ENCODE measurements at places on chromosomes 12 and 14.

- no peak for DNase-seq
These were observed 512 bp downstream of the ACTR10 start for GRCh38 chr14:58200480-58200841.

- no peak for DNase-seq
These were observed 4.5 kb downstream of the SLC35E3 start for GRCh38 chr12:68750506-68750905.

DNA sequence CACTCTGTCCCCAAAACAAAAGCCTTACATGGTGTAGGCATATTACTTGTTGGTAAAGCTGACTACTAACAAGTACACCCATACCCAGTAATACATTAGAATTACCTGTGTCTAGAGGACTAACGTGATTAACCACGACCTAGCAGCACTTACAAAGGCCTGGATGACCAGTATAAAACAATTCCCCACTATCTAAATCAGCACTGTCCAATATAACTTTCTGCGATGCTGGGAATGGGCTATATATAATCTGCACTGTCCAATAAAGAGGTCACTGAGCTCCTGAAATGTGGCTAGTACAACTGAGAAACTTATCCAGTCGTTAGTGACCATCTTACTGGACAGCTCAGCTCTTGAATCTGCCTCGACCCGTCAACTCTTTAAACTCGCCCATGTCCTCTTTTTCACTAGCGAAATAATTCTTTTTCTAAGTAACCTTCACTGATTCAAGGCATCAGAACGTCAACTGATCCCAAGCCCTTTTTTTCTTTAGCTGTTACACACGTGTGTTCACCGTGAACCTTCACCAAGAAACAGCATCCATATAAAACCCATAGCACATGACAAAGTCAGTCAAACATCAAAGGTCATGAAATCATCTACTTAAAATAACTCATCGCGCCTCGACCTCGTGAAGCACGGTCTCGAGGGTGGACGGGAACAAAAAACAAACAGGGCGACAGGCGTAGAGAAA, 905 bp upstream of the CIPC start:
- no peak for DNase-seq

GRCh38 chr14:73764406-73765280, 50.5 kb upstream of the PNMA1 start:
- no peak for DNase-seq

GRCh38 chr14:87043667-87044200, 949.2 kb downstream of the GALC start:
- no peak for DNase-seq

DNA sequence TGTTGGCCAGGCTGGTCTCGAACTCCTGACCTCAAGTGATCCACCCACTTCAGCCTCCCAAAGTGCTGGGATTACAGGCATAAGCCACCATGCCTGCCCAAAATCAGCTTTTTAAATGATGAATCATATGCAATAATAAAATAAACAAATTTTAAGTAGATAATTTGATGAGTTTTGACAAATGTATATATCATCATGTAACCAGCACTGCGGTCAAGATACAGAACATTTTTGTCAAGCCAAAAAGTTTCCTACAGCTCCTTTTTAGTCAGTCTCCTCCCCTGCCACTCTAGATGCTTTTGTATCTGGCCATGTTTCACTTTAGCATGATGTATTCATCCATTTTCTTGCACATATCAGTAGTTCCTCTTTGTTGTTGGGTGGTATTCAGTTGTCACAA, 17.2 kb downstream of the FRMD6 start:
- no peak for DNase-seq

- no peak for DNase-seq
These were observed 78.2 kb downstream of the IPO8 start for GRCh38 chr12:30617346-30618016.

DNA sequence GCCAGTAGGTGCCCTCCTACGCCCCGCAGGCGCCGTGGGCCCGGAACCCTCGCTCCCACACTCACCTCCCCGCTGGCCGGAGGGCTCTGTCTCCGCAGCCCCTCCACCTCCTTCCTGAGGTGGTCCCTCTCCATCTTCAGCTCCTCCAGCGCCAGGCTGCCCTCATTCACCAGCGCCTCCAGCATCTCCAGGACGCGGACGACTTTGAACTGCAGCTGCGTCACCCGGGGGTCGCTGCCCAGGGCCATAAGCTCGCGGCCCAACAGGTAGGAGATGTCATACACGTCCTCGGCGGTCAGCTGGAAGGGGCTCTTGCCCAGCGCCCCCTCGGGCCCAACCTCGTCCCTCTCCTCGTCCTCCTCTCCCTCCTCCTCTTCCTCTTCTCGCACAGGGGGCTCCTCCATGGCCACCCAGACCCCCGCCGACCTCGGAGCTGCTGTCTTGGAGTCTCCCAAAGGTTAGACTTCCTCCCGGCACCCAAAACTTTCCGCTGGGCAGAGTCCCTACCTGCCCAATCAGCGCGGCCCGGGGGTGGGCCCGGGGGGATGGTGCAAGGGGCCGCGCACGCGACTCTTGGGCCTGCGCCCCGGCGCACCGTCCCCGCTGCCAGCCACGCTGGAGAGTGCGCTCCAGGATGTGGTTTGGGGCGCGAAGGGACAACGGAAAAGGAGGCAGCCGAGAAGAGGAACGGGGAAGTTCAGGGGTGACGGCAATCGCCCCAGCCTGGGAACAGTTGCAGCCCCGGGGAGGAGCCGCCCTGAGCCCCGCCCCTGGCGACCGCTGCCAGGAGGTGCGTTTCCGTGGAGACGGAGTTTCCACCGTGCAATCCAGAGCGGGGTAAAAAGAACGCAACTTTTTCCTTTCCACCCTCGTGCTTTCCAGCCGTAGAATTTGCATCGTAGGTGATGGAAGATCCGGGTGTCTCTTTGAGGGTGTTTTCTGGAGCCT, at the start of gene RILPL2:
TSS of gene RILPL2 (minus strand) at position 668 of the 948 bp plus-strand sequence. CDS start at position 404, 264 bp downstream.
- DNase-seq, result peak; percentile 96

- DNase-seq, result no peak
These were observed 171.1 kb downstream of the DACT1 start for GRCh38 chr14:58808828-58809227.

GRCh38 chr14:101230161-101230850, 326.8 kb upstream of the RTL1 start:
- no peak for DNase-seq

DNA sequence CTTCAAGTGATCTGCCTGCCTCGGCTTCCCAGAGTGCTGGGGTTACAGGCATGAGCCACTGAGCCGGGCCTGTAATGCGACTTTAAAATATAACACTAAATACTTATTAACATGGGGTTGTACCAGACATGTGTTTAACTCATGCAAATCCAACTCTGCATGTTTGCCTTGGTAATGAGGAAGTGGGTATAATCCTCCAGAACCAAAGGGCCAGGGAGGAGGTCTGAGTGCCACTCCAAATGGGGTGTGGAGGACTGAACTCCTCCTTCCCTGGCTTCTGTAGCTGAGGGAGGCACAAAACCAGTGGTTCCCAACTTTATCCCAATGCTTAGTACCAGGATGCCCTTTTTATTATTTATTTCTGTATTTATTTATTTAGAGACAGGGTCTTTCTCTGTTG, 61.6 kb upstream of the MED13L start:
- DNase-seq, result no peak

DNA sequence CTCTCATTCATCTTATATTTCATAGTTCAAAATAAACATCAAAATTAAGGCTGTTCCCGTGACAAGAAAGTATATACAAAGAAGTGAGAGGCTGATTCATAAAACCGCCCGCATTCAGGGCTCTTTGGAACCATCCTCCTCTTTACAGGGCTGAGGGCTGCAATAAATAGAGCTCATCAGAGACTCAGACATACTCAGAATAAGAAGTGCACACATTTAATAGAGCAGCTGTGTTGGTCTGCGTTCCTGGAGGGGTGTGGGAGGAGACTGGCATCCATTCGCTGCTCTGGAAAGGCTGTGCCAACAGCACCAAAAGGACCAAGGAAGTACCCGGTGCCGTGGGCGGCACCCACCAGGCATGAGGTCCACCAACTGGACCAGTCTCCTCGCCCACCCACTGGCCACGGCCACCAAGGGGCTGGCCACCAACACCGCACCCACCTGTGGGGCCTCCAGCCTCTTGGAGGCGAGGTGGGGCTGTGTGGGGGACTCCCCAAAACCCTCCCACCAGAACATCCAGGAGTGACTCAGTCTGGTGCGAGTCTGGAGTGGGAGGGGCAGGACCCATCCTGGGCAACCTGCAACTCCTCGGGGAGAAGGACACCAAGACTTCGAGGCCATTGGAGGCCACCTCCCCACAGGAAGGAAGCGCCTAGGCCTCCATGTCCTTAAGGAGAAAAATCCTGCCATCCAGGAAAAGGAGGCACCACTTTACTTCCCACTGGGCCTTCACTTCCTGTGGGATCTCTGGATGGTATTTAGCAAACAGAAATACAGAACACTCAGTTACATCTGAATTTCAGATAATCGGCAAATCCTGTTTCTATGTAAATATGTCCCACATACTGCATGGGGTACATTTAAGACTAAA, 32.7 kb downstream of the VCPKMT start:
- DNase-seq, result peak; percentile 84

GRCh38 chr12:30792648-30793499, 38.1 kb upstream of the CAPRIN2 start:
- DNase-seq, result no peak

DNA sequence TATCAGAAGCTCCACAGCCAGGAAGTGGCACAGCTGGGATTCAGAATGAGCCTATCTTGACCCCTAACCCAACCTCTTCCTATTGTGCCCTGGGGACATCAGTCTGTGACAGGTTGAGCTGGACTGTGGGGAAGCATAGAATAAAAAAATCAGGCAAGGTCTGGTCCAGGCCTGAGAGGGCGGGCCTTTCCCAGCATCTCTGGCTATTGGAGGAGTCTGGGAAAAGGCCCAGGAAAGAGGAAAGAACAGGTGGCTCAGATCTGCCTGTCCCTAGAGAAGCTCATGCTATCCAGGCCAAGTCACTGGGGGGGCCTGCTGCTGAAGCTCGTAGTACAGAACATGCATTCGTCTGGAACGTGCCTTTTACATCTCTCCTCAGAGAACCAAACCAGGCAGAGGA, 100.5 kb downstream of the PPM1H start:
- no peak for DNase-seq

DNA sequence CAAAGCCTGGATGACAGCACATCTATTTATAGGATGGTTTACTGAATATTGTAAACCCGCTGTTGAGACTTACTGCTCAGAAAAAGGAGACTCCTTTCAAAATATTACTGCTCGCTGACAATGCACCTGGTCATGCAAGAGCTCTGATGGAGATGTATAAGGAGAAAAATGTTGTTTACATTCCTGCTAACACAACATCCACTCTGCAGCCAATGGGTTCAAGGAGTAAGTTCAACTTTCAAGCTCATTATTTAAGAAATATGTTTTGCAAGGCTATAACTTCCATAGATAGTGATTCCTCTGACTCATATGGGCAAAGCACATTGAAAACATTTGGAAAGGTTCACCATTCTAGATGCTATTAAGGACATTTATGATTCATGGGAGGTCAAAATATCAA, 201.7 kb downstream of the SNAPC1 start:
- no peak for DNase-seq

GRCh38 chr14:52706286-52706685, 714 bp upstream of the PSMC6 start:
- peak; percentile 67 for DNase-seq

DNA sequence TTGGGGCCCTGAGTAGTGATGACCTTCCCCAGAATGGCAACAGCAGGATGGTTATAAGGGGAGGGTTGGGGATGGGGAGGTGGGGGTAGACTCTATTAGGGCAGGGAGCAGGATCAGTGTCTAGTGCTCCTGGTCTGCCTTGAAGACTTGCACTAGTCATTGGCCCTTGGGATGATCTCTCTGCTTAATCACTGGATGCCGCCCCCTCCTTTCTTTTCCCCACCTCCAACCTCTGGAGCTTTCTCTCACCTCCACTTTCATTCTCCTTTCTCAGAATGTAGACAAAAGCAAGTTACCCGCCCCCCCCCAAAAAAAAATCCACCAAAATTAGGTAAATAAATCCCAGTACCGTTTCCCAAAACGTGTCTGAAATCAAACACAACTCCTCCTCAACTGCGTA, 2.8 kb upstream of the KCNK10 start:
- DNase-seq, result no peak

DNA sequence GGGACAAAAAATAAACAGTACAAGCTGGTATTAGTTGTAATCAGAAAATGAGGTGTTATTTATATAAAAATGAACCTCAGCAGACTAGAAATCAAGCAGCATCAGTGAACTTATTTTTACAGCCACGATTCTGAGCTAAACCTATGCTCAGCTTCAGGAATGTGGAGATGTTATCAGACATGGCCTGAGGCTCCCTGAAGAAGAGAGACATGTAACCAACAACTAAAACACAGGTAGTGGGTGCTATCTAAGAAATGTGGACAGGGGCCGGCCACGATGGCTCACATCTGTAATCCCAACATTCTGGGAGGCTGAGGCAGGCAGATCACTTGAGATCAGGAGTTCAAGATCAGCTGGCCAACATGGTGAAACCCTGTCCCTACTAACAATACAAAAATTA, 534.3 kb downstream of the VRK1 start:
- DNase-seq, result no peak

GRCh38 chr12:32902287-32902997, 5.9 kb upstream of the PKP2 start:
- no peak for DNase-seq
